ENCODE measurements at places on chromosomes 11 and 22. TPM values are rescaled to one million over a fixed set of nuclear protein-coding genes. Genes with fewer than 3 reads are reported as not detected.
A peak's percentile ranks its signal among the peaks of the same experiment; 100 is the strongest.

GRCh38 chr11:69304686-69305085 lies 10.7 kb downstream of the MYEOV start:
- no peak for DNase-seq

DNA sequence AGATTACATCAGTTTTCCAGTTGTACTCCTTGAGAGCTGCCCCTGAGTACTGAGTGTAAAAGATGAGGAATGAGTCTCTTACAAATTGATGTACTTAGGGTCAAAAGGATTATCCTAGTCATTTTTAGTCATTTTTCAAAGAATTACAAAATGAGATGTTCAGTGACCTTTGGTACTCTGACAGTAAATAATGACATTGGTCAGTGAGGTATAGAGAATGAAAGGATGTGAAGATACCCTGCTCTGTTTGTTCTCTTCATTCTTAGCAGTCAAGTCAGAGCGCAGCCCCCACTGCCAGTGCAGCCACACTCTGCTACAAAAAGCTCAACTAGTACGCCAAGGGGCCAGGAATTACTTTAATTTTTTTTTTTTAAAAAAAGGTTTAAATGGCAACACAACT lies 4.1 kb upstream of the ESAM start:
- no peak for DNase-seq

- no peak for DNase-seq
Observed at GRCh38 chr11:44506375-44507016, 59.0 kb upstream of the CD82 start.

- no peak for DNase-seq
Observed at GRCh38 chr11:79263001-79263400, 177.8 kb downstream of the TENM4 start.

DNA sequence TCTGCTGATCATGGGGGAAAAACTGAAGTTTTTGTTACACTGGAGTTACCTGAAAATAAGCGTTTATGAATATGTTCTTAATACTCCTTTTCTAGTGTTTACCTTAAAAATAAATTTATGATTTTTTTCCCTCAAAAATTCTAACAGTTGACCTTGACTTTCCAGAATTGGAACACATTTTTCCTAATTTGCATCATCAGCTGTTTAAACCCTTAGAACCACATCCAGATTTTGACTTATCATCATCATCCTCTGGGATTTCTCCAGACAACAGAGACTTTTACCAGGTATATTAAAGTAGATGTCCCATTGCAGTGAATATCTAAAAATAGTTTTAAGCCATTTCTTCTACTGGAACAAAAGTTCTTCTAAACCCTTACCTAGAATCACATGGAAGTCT lies 17.2 kb downstream of the TAF1D start:
- DNase-seq = no peak

DNA sequence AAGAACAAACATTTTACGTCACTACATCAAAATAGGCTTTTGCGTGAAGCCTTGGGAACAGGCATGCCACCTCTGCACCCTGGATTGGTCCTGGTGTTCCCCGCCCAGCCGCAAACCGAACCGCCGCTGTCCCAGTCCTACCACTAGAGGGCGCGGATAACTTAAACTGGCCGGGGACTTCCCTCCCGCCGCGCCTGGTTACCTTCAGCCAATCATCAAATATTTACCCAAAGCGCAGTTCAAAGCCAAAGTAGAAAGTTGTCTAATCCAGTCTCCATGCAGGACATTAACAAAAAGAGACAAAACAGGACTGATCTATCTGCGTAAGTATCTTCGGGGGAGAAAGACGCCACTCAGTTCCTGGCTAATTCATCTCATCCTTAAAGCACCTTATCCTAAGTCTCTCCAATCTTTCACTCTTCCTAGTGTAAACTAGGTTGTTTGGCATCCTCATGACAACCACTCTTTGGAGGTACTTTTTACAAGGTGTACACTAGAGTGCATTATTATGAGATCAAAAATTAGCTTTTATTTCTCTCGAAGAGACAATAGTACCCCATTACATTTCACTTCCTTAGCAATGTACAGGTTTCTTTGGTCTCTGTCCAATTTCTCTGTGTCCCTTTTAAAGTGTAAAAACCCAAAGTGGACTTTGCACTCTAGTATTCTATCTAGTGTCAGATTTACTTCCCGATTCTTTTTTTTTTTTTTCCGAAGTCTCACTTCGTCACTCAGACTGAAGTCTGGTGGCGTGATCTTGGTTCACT lies 3.9 kb upstream of the CRY2 start:
- DNase-seq = peak; percentile 76

FAM83F gene
- 25.9 TPM for total RNA-seq

GRK2 gene
- 36.5 TPM for total RNA-seq

Measured in foreskin keratinocyte (primary cell).